ENCODE measurements at places on chromosomes 1 and 21. TPM values are rescaled to one million over a fixed set of nuclear protein-coding genes. Genes with fewer than 3 reads are reported as not detected.

DNA sequence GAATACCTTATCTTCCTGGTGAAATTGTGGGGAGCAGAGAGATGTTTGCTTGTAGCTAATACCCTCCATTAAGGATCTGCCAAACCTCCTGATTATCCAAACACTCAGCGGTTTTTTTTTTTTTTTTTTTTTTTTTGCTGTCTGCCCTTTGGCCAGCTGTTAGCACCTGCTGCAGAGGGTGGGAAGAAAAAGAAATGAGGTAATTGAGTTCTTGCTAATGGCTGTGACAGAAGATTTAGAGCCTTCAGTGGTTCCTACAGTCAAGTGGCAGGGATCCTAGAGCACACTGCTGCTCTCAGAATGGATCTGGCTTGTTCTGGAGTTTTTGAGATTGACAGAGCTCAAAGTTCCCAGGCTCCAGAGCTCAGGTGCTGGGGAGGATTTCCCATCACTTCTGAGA, 342.5 kb downstream of the DISC1 start:
- no peak for DNase-seq

- DNase-seq: no peak
Observed at GRCh38 chr21:42401820-42402251, 1.9 kb upstream of the UBASH3A start.

- no peak for DNase-seq
Observed at GRCh38 chr1:145949219-145949618, 8.6 kb downstream of the LIX1L start.

GRCh38 chr1:56872597-56872996, 18.0 kb downstream of the C8A start:
- peak; percentile 47 for DNase-seq

- peak; percentile 63 for DNase-seq
Observed at GRCh38 chr1:85580872-85581801, 576 bp downstream of the CCN1 start.

- DNase-seq: no peak
Observed at GRCh38 chr1:60898987-60899386, 183.4 kb upstream of the NFIA start.

DNA sequence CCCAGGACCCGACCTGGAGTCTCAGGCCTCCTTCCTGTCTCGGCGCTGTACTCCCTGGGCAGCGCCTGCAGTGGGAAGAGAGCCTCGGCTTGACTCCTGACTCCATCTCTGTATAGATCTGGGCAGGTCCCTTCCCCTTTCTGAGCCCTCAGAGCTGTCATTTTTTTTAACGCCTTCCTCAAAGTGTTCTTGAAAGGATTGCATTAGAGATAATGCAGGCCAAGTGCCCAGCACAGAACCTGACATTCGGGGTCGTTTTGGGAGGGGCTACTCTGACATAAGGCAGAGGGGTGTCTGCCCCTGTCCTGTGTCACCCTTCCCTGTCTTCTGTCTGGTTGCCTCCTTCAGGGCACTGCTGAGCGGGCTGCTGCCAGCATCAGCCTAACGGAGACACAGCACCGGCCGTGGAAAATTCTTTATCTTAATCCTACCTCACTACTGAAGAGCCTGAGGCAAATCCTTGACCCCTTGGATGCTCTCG, 271.6 kb downstream of the TRABD2B start:
- no peak for DNase-seq

DNA sequence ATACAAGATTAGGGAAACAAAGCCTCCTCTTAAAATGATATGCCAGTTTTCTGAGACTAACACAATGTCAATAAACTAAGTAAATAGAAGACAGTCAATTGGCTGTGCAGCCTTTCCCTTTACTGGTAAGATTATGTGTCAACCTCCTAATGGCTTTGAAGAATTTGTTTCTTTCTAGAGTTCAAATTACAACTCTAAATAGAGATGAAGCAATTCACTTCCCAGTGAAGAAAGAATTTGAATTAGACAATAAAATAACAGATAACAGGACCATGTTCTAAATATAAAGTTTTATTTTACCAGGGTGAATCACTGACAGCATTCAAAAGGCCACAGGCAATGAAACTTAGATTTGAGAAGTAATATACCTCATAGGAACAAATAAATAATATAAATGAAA, 680.3 kb downstream of the PLA2G4A start:
- peak; percentile 9 for DNase-seq

DNA sequence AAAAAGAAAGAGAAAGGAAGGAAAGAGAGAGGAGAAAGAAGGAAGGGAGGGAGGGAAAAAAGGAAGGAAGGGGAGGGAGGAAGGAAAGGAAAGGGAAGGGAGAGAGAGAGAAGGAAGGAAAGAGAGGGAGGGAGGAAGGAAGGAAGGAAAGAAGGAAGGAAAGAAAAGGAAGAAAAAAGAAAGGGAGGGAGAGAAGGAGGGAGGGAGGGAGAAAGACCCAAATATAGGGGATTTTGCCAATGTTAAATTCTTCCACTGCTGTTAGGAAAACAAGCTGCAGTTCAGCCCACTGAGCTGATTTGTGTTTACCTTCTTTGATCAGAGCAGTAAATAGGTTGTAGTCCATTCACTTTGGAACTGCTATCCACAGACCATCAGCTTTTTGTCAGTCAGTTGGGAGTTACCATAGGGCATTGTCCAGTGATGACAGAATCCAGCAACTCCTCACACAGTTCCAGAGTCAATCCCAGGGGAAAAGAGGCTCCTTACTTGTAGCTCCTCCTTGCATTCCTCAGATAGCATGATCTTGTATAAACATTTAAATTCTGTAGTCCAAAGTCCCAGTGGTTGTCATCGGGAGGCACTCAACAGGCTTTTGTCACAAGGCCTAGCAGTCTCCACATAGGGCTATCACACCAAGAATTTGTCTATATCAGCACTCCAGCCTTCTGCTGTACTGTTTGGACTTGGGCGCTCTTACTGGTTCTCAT, 13.5 kb upstream of the PPP1R8 start:
- no peak for DNase-seq

- no peak for DNase-seq
Observed at GRCh38 chr1:53145051-53145600, 2.7 kb upstream of the SLC1A7 start.

DNA sequence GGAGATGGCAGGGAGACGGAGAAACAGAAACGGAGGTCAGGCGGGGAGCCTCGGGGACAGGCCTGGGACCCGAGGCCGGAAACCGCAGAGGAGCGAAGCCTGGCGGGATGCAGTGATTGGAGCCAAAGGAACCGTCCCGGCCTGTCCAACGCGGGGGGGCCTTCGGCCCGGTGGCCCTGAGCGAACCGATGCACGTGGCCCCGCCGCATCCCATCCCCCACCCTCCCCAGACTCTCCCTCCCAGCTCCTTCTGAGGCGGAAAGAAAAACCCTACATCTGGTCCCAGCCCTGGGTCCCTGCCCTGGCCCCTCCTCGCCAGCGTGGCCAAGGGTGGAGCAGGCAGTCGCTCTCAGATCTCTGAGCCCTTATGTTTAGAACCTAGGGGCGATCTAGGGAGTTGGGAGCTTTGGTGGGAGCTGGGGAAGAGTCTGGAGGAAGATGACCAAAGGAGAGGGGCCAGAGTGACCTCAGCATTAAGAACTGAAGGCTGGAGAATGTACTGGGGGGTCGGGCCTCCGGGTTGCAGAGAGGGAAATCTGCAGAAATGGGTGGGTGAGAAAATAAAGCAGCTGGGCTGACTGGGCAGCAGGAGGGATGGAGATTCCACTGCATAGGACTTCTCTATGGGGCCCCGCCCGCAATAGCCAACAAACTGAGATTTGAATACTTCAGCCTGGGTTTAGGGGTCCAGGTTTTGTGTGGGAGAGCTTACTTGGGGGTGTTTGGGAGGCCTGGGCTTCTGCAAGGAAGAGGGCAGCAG, 1.5 kb upstream of the CRABP2 start:
- DNase-seq: no peak

- DNase-seq: no peak
Observed at GRCh38 chr1:107776900-107777663, 187.9 kb downstream of the VAV3 start.

DNA sequence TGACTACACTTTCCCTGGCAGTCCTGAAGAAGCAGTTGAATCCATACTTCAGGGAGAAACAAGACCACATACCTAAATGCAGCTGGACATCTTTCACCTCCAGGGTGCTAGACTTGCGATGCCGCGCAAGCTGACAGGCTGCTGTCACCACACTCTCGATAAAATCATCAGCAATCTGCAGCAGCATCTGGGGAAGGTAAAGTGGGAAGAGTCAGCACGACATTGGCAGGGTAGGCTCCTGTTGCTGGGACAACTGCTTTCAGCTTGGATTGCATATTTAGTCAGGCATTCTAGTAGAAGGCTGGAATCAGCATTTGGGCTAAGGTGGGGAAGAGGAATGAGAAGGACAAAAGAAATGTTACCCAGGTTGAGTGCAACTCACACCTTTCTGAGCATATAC, 21.1 kb downstream of the RAB42 start:
- DNase-seq: no peak

GRCh38 chr1:71737768-71738167, 544.6 kb downstream of the NEGR1 start:
- no peak for DNase-seq

DNA sequence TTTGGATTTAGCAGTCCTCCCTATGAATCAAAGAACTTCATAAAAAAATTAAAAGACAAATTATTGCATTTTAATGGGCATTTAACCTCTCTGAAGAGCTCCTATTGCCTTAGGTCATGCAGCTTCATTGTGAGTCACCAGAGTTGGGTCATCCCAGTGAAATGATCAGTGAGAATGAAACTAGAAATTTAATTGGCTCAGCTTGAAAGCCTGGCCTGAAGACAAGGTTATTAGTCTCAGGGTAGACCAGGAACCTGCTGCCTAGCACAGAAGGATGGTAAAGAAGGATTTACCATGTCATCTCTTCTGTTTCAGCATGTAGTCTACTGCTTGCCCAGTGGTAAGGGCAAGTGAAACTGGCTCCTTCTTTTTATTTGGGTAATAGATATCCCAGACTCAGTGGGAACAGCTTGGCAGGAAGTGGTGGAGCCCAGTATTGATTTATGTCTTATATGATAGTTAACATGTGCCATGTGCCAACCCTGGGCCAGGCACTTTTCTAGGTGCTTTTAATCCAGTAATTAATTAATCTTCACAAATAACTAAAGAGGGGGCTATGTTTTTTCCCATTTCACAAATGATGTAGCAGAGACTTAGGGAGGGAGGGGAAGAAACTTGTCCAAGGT, 23.6 kb downstream of the LAMC2 start:
- peak; percentile 89 for DNase-seq

DNA sequence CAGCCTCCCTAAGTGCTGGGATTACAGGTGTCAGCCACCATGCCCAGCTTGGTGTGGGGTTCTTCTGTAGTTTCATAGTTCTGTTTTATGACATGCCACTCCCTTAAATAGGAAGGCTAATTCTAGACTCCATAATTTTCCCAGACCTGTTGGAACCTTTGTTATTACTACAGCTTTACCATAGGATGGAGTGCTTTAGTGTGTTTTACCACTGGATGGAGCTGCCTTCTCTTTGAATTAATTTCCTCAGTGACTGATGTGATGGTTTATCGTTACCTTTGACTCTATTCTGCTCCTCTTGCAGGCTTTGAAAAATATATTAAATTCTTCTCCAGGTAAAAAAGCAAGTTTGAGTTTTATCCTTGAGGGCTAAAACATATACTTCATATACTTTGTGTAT, 84.6 kb upstream of the NEK7 start:
- DNase-seq: peak; percentile 11

GRCh38 chr1:22772014-22772413, 61.4 kb downstream of the EPHB2 start:
- no peak for DNase-seq

GRCh38 chr21:28636752-28637691, 355.7 kb downstream of the LTN1 start:
- DNase-seq: peak; percentile 100

The SCNM1 gene
- total RNA-seq: 19.7 TPM

All from bronchial epithelial cell (primary cell).